ENCODE measurements at places on chromosomes 1 and 21.
A peak's percentile ranks its signal among the peaks of the same experiment; 100 is the strongest.

GRCh38 chr1:66336641-66336990 lies 197.3 kb upstream of the SGIP1 start:
- peak; percentile 30 for DNase-seq

GRCh38 chr1:89799495-89799894 lies 21.3 kb upstream of the LRRC8D start:
- no peak for DNase-seq

DNA sequence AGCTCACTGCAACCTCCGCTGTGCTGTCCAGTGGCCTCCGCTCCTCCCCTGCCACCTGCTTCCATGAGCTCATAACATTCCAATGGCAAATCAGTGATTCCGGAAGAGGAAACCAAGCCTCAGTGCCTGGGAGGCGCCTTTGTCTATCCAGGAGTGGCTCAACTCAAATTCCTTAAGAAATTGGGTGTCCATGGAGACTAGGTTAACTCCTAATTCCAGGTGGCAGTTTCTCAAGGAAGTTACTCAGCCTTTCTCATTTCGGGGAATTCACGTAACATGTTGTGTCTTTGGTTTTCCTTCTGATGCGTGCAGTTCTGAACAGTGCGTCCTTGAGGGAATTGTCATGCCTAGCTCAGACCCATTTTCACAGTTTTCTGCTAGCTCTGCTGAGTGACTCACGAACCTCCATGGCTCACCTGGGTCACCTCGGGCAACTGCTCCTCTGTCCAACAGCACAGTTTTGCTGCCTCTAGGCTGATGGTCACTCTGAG lies 89.9 kb upstream of the DSCAM start:
- DNase-seq: no peak

DNA sequence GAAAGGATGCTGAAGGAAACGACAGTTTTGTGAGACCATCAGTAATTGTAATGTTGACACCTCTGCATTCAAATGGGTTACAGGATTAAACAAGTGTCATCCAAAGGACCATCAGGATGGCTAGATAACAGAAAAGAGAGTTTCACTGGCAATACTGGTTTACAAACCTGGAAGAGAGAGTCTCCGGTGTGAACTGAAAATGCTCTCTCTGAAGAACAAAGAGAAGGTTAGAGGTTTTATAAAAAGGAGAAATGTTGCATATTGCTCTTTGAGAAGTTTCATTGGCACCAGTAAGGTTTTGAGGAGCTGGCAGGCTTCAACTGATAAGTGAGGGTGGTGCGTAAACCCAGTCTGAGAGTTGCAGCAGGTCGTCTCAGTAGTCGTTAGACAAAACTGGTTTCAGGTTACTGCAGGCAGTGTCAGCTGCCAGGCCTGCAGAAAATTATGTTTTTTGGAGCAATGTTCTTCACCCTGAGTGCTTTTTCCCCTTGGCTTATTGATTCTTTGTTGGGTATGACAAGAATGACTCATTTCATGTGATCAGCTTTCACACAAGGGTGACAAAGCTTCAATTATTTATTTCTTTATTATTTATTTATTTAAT lies 42.2 kb downstream of the KCNK1 start:
- no peak for DNase-seq

GRCh38 chr1:172870901-172871606 lies 179.7 kb downstream of the TNFSF18 start:
- DNase-seq: no peak

DNA sequence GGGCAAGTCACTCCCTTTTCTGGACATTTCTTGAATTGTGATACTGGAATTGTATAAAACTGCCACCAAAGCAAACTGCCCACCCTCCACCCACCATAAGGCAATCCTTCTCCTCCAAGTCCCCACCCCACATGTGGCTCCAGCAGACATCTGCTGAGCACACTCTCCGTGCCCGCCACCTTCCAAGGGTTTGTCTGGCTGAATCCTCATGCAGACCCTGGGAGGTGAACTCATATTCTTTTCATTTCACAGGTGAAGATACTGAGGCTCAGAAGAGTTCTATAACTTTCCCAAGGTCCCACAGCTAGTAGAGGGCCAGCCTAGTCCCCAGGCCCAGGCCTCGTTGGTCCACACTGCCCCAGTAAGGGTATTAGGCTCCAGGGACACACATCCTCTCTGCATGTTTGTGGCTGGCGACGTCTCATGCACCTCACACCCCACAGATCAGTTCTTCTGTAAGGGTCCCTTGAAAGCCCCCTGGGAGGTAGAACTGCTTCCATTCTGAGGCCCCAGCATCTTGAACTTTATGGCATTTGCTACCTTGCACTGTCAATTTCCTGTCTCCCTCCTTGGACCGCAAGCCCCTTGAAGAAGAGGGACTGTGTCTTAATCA lies 14.1 kb downstream of the CNTN2 start:
- no peak for DNase-seq

- DNase-seq: no peak
These were observed 203.1 kb downstream of the DENND1B start for GRCh38 chr1:197572169-197572568.

GRCh38 chr1:55305735-55306134 lies 90.6 kb upstream of the USP24 start:
- DNase-seq: no peak

DNA sequence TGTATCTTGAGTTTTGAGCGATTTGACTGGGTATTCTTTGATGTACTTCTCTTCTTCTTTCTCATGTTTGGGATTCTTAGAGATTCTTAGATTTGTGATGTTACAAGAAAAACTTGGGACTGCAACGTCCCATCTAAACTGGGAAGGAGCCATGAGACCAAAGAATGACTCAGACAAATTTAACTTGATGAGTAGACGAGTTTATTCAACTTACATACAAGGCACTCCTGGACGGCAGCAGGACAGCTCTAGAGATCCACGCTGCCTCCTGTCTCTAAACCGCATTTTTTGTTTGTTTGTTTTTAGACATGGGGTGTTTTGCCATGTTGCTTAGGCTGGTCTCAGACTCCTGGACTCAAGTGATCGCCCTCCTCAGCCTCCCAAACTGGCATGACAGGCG lies 137.1 kb downstream of the PIK3R3 start:
- no peak for DNase-seq

DNA sequence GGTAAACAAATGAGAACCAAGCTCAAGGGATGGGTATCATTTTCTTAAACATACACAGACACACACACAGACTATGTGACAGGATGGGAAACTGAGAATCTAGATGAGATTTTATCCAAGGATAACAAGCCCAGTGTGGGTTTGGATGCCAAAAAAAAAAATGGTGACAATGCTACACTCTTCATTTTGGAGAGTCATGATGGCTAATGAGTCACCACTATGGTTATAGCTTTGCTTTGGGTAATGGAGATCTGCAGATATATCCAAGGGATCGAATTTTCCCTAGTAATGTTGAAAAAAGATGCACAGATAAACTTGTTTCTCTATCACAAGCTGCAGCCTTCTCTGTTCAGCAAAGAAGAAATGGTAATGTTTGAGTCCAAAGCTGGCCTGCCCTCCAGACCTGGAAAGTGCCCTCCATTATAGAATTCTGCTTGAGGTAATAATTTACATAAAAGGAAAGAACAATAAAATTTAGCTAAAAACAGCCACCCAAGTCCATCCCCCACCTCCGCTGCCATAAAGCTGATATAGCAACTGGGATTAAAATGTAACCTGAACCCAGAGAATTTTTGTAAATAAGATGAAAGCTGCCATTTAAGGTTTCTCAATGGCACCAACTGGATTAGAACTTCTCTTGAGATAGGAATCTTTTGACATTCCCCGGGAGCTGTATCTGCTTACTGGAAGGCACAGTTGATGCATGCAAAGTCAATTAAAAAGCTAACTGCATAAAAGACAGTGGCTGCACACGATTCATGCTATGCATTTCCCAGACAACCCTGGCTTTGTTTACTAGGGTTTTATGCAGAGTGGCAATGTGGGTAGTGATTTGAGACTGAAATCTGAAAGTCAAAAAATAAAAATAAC lies 395.2 kb upstream of the LYPLAL1 start:
- DNase-seq: no peak

DNA sequence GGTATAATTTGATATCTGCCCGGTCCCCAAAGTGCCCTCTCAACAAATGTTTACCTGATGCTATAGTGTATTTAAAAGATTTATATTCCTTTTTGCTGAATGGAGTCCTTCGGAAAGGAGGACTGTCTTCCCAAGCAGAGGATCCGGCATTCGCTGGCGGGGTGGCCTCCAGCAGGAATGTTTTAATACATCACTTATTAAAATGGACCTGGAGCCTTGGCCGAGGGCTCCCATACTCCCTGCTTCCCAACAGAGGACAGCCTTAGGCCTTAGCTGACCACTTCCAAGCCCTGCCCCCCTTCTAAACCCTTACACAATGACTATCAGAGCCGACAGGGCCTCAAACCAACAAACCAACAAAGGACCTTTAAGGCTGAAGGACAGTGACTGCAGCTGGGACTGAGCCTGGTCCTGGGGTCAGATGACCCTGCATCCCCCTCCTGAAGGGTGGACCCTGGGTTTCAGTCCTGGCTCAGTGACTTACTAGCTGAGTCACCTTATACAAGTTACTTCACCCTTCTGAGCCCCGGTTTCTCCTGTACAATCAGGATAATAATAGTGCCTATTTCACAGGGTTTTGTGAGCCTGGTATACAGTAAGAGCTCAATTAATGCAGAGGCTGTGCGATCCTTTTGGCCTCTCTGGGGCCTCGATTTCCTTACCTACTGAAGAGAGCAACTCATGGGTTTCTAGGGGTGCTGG lies 5.6 kb downstream of the CAMK2N1 start:
- DNase-seq: no peak

Measured in stimulated activated CD8-positive, alpha-beta memory T cell treated with anti-CD3 and anti-CD28 coated beads, Interleukin-4, amount 100 ng/mL, for 48 hours (primary cell).